Epithelial cell of umbilical artery (primary cell): ENCODE measurements at places on chromosomes 13 and 19. TPM values are rescaled to one million over a fixed set of nuclear protein-coding genes. Genes with fewer than 3 reads are reported as not detected.

The LHB gene
- total RNA-seq = not detected in 2 replicates

The CIC gene
- 11.0 and 21.6 TPM in 2 replicates for total RNA-seq

The VAV1 gene
- not detected in 2 replicates for total RNA-seq

The ZNF382 gene
- total RNA-seq = 5.5 and 9.4 TPM in 2 replicates

The KCNN1 gene
- total RNA-seq = not detected in 2 replicates

The PRR22 gene
- under 0.01 and 0.30 TPM in 2 replicates for total RNA-seq

The ZFP36 gene
- 0.32 TPM in 1 of 2 replicates, not detected in the other for total RNA-seq

The FBXL12 gene
- 7.1 and 10.4 TPM in 2 replicates for total RNA-seq
